ENCODE measurements at places on chromosomes 3 and 15.

DNA sequence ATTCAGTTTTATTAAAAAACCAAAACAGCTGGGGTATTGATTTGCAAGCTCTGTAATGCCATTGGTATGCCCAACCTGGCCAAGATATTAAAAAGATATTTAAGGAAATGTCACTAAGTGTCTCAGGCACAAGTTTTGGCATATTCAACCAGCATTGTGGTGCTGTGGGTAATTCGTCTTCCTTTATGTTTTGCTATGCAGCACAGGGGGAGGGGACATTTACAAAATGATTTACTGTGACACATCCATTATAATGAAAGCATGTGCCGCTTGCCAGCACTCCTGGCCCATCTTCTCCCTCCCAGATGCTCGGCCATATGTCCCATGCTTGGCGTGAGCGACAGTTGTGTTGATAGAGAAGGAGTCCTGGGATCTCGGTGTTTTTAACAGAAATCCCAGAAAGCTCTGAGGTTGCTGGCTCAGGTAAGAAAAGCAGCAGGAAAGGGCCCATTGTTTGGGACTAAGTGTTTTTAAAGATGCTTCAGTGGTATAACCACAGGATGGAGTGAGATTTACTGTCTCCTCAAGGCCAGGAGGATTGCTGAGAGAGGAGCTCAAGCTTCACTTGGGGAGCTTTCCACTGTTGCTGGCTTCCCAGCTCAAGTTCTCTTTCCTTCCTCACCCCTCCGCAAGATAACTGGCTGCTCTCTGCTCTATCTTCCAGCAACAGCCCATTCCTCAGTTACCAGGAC lies 158.2 kb upstream of the TSC22D2 start:
- DNase-seq = no peak

DNA sequence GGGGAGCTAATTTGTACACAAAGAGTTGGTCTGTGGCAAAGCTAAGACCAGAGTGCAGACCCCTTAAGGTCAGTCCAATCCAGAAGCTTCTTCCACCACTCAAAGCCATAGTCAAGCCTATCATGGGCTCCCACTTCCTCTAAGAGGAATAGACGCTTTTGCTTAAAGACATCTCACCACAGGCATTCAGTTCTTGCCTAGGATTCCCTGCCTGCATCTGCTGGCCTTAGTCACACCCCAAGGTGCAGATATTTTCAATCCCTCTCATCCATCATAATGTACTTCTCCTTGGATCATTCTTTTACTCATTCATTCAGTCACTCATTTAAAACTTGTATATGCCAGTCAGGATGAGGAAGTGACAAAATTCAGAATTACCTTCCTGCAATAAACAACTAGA lies 179.6 kb upstream of the STT3B start:
- DNase-seq = no peak

DNA sequence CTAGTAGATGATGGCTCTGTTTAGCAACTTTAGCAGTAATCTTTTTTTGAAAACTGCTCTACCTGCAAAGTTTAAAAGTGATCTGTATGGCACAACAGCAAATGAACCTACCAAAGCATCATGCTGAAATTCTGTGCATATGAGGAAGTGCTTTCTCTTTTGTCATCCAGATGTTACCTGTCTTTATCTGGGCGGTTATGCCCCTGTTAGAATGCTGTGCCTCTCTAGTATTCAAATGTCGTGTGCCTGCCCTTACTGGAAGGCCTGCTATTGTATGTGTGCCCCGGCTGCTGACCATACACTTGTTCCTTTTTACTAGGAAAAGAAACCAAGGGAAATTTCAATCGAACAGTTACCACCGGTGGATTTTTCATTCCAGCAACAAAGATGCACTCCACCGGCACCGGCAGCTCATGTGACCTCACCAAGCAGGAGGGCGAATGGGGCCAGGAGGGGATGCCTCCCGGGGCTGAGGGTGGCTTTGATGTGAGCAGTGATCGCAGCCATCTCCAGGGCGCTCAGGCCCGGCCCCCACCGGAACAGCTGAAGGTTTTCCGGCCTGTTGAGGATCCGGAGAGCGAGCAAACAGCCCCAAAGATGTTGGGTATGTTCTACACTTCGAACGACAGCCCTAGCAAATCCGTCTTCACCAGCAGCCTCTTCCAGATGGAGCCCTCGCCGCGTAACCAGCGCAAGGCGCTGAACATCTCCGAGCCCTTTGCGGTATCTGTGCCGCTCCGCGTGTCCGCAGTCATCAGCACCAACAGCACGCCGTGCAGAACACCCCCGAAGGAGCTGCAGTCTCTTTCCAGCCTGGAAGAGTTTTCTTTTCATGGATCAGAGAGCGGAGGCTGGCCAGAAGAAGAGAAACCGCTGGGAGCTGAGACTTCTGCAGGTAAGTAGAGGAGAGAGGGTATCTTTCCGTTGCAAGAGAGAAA lies 61.6 kb downstream of the TMEM39A start:
- DNase-seq = peak; percentile 7

DNA sequence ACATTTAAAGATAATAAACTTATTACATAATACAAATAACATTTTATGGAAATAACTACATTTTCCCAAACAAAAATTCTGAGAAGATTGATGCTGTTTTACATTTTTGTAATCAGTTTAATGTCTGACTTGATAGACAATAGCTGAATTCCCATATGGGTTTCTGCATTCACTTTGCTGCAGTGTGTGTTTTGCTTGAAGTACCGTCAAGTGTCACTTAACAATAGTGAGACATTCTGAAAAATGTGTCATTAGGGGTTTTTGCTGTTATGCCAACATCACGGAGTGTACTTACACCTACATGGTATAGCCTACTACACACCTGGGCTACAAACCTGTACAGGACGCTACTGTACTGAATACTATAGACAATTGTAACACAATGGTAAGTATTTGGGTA lies 57.5 kb downstream of the USF3 start:
- DNase-seq = no peak

GRCh38 chr3:194422188-194422587 lies 23.1 kb upstream of the GP5 start:
- DNase-seq = no peak

DNA sequence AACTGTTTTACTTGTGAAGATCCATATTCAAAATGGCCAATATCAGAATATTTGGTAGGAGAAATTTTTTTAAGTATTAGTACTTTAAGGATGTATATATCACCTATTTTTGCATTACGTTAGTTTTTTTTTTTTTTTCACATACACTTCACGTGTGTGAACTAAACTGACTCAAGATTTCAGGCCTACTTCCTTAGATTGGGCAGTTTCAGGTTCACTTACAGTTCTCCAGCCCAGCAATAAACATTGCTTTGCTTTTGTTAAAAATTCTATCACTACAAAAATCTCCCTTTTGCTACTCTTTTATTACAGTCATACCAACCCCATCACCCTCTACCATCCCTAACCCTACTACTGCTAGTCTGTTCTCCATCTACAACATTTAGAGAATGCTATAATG lies 183.6 kb downstream of the KCNH8 start:
- DNase-seq = no peak

DNA sequence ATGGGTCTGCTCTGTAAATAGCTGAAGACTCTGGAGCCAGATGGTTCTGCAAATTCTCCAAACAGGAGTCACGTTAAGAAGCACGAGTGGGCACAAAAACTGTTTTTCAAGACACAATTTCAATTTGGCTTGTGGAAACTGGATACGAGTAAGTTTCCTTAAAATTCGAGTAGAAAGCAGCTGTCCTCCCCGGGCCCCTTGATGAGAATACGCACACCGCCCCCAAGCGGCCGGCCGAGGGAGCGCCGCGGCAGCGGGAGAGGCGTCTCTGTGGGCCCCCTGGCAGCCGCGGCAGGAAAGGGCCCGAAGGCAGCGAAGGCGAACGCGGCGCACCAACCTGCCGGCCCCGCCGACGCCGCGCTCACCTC lies 778 bp upstream of the THBS1 start:
- peak; percentile 96 for DNase-seq

- DNase-seq = no peak
These were observed 65.6 kb downstream of the MAP4 start for GRCh38 chr3:47950453-47951169.

GRCh38 chr3:138459619-138460535 lies 25.5 kb downstream of the ESYT3 start:
- no peak for DNase-seq

DNA sequence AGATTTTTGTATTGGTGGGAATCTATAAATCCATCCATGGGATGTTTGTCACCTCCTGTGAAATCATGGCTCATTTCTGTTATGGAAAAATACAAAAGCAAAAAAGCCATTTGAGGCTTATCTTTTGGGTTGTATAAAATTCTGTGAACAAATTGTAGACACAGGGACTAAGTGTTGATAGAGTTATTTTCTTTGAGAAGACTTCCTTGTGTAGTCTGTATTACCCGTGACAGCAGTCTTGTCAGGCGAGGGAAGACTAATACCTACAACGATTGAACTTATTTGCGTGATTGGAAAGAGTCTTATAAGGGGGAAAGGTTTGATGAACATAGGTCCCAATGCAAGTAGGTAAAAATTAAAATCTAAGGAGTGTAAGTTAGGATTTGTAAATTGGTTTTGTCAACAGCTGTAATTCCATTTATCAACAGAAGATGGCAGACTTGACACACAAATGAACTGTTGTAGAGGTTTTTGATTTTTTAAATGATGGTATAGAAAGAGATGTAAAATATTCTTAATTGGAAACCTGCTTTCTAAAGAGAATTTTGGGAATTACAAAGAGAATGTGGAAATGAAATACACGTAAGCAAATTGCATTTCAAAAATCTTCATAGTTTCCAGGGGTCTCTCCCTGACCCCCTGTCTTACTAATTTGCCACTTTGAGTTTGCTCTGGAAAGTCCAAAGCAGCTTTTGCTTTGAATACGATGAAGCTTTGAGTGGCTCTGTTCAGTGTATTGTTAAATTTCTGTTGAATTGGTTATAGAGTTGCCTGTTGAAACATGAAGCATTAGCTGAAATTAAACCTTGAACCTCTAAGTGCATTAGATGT lies 33.2 kb downstream of the SLC25A26 start:
- no peak for DNase-seq

DNA sequence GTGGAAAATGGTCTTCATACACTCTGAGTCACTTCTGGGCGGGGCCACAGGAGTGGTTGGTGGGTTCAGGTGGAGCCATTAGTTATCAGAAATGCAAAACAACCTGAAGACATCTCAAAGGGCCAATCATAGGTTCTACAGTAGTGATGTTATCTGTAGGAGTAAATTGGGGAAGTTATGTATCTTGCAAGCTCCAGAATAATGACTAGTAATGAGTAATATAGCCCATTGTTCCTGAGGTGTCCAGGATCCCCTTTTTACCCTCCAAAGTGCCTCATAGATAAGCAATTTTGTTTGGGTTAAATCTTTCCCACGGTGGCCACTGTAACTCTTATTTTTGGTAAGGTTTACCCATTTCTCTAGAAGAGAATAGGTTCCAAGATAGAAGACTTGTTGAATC lies 91.7 kb downstream of the PIK3R4 start:
- DNase-seq = no peak

DNA sequence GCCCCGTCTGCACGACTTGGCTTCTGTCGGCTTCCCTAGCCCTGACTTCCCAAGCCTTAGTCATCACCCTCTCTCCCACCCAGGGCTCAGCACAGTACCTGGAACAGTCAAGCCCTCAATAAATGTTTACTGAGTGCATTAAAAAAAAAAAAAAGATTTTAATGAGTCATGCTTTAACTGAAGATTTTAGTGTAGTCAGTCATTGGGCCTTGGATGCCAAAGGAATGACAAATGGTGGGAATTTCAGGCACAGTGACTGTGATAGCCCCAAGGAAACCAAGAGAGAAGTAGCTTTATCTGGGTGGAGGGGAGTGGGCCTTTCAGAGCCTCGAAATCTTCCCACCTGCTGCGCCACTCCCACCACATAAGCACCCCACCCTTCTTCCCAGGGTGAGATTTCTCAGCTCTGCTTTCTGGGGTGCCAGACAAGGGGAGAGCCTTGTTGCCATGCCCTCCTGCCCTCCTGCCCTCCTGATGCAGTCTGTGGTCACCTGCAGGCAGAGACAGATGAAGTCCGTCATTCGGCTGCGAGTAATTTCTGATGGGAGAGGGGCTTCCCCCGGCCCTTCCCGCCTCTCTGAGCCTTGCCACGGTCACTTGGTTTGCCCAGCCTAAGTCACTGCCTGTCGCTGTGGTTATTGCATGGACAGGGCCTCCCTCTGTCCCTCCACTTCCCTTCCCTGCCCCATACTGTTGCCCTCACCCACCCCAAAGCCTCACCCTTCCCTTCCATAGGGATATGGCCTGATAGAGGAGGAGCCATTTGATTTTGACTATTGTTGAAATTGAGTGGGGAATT lies 41.8 kb downstream of the SMAD3 start:
- DNase-seq = no peak

Measured in neural crest cell (in vitro differentiated cells).